ENCODE measurements at places on chromosomes 1 and 21.

DNA sequence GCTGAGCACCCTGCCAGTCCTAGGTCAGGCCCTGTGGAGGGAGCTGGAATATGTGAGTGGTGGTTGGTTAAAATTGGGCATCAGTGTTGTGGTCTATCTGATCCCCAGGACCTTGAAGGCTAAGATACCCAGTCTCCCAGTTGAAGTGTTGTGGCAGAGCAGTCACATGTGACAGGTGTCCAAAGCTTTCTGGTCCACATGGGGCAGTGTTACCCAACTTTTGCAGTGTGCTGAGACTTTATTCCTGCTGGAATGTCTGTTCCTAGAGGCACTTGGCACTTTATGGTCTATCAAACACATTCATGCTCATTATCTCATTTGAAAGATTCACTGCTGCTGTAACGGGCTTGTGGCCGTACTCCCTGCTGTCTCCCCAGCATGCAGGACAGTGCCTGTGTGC, 21.0 kb upstream of the LORICRIN start:
- no peak for DNase-seq

GRCh38 chr1:236608930-236609726, 4.8 kb upstream of the HEATR1 start:
- DNase-seq = peak; percentile 3

DNA sequence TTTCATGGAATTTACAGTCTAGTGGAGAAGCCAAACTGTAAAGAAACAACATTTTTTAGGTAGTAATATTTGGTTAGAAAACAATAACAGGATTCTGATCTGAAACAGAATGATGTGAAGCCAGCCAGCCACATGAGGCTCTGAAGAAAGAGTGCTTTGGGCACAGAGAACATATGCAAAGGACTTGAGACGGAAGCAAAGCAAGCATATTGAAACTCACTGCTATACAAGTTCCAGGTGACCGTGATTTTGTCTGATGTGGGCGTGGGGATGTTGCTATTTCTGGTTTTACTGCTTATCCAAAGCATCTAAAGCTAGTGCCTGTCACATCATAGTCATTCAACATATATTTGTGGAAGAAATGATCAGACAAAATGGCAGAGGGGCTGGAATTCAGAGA, 14.7 kb downstream of the CRP start:
- DNase-seq = no peak

- no peak for DNase-seq
These were observed 13.9 kb downstream of the LMX1A start for GRCh38 chr1:165342587-165342986.

- DNase-seq = no peak
These were observed 52.2 kb downstream of the CAPZB start for GRCh38 chr1:19432943-19433718.
